ENCODE measurements at places on chromosomes 4 and X. TPM values are rescaled to one million over a fixed set of nuclear protein-coding genes. Genes with fewer than 3 reads are reported as not detected.
A peak's percentile ranks its signal among the peaks of the same experiment; 100 is the strongest.

The FOXP3 gene
- polyA plus RNA-seq, result not detected

The RS1 gene
- 0.08 TPM for polyA plus RNA-seq

The PPP2R2C gene
- not detected for polyA plus RNA-seq

The SLC34A2 gene
- not detected for polyA plus RNA-seq

The OCIAD2 gene
- polyA plus RNA-seq, result 3.1 TPM

The STPG2 gene
- not detected for polyA plus RNA-seq

The BMPR1B gene
- polyA plus RNA-seq, result not detected

The IRS4 gene
- polyA plus RNA-seq, result not detected

The AWAT2 gene
- not detected for polyA plus RNA-seq

DNA sequence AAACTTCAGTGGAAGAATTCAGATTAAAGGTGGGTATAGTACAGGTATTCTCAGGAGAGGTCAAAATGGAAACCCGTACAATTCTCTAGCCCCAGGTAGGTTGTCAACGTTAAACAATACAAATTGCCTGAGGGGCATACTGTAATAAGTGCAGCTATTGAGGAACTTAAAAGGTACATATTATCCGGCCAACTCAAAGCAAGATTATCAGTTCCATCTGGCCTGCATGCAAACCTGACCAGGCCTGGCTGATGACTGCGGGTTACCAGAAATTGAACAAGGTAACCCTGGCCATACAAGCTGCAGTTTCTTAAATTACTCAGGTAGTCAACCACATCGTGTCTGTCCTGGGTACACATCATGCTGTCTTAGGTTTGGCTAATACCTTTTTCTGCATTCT is 12.3 kb upstream of the ZNF630 start:
- no peaks in the 10 kb centered on the region for H3K27me3 ChIP-seq
- H3K4me1 ChIP-seq, result peaks cover 3% of the 10 kb centered on the region
- H3K4me3 ChIP-seq, result no peak overlapping the region
- no peaks in the 10 kb centered on the region for H3K36me3 ChIP-seq

- no peak overlapping the region for H3K27ac ChIP-seq
- no peak overlapping the region for H3K4me3 ChIP-seq
Measured at GRCh38 chr4:16694884-16695276, 203.6 kb downstream of the LDB2 start.

- H3K27me3 ChIP-seq, result no peaks in the 10 kb centered on the region
- peaks cover 35% of the 10 kb centered on the region for H3K4me1 ChIP-seq
- DNase-seq, result no peak
- H3K4me3 ChIP-seq, result no peak overlapping the region
- no peak overlapping the region for H3K27ac ChIP-seq
- H3K36me3 ChIP-seq, result peaks cover 58% of the 10 kb centered on the region
Measured at GRCh38 chr4:3527914-3528876, 4.0 kb downstream of the LRPAP1 start.

GRCh38 chrX:8755116-8755515 is 23.2 kb upstream of the ANOS1 start:
- no peak for DNase-seq
- H3K27me3 ChIP-seq, result no peaks in the 10 kb centered on the region

DNA sequence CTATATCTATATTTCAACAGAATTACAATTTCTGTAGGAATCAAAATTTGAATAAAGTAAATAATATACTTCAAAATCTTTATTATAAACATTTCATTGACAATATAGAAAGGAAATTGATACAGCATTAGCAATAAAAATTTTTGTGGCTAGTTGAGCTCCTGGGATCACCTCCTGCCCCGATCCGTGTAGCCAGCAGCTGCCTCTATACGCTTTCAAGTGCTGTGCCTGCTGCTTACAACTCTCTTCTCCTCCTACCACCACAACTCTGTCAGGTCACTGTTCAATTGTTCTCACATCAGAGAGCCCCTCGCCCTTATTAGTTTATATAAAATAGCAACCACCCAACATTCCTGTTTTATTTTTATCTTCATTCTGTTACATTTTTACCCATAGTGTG is 27.6 kb downstream of the INPP4B start:
- no peaks in the 10 kb centered on the region for H3K27me3 ChIP-seq
- H3K4me3 ChIP-seq, result no peak overlapping the region
- no peaks in the 10 kb centered on the region for H3K36me3 ChIP-seq
- no peak for DNase-seq
- H3K27ac ChIP-seq, result no peak overlapping the region

GRCh38 chr4:173500841-173501591 is 29.0 kb downstream of the HAND2 start:
- H3K27me3 ChIP-seq, result peaks cover 47% of the 10 kb centered on the region
- H3K27ac ChIP-seq, result peak overlapping the region; percentile 53
- peak overlapping the region; percentile 77 for H3K4me3 ChIP-seq
- no peaks in the 10 kb centered on the region for H3K36me3 ChIP-seq
- H3K4me1 ChIP-seq, result peaks cover 50% of the 10 kb centered on the region

DNA sequence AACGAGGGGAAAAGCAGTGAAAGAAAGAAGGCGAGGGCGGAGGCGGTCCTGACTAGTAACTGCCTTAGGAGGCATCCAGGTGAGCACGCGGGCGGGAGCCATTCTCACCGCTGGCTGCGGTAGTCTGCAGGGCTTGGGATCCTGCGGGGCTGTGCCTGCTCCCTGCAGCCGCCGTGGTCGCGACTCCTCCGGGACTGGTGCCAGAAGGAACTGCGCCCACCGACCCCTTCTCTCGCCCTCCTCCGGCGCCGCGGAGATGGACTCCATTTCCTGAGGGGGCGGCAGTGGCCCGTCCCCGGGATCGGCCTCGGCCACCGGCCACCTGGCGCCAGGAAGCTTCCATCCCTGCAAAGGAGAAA is 543 bp downstream of the NFXL1 start:
- peaks cover 17% of the 10 kb centered on the region for H3K4me1 ChIP-seq
- no peaks in the 10 kb centered on the region for H3K27me3 ChIP-seq
- peak overlapping the region; percentile 89 for H3K27ac ChIP-seq
- peak overlapping the region; percentile 67 for H3K4me3 ChIP-seq

GRCh38 chrX:108439961-108440696 is 491 bp downstream of the COL4A5 start:
- H3K27ac ChIP-seq, result no peak overlapping the region
- no peak for DNase-seq
- H3K4me1 ChIP-seq, result no peaks in the 10 kb centered on the region
- H3K4me3 ChIP-seq, result no peak overlapping the region
- H3K36me3 ChIP-seq, result no peaks in the 10 kb centered on the region

DNA sequence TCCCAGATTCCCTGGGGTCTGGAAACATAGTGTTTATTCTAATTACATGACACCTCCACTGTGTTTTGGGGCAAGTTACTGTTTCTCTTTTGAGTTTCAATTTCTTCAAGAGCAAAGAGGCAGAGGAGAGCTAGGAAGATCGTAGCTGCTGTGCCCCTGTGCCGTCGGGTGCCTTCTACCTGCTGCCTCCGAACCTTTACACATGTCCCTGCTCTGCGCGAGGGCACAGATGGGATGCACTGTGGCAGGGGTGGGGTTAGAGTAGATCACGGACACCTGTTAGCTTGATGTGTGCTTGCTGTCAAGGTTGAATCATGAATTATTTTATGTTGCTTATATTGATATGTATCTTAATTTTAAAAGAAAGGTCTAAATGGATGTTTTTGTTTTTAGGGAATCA is 71.1 kb upstream of the MSANTD1 start:
- H3K36me3 ChIP-seq, result peaks cover 98% of the 10 kb centered on the region
- no peaks in the 10 kb centered on the region for H3K4me1 ChIP-seq
- H3K27me3 ChIP-seq, result no peaks in the 10 kb centered on the region

- no peaks in the 10 kb centered on the region for H3K36me3 ChIP-seq
- DNase-seq, result peak; percentile 66
- no peaks in the 10 kb centered on the region for H3K27me3 ChIP-seq
- peak overlapping the region; percentile 46 for H3K4me3 ChIP-seq
- H3K27ac ChIP-seq, result peak overlapping the region; percentile 34
Measured at GRCh38 chrX:131830400-131831184, 192.5 kb upstream of the STK26 start.

- H3K27me3 ChIP-seq, result no peaks in the 10 kb centered on the region
- H3K27ac ChIP-seq, result no peak overlapping the region
- H3K4me1 ChIP-seq, result no peaks in the 10 kb centered on the region
Measured at GRCh38 chr4:186825069-186825468, 101.4 kb upstream of the FAT1 start.

DNA sequence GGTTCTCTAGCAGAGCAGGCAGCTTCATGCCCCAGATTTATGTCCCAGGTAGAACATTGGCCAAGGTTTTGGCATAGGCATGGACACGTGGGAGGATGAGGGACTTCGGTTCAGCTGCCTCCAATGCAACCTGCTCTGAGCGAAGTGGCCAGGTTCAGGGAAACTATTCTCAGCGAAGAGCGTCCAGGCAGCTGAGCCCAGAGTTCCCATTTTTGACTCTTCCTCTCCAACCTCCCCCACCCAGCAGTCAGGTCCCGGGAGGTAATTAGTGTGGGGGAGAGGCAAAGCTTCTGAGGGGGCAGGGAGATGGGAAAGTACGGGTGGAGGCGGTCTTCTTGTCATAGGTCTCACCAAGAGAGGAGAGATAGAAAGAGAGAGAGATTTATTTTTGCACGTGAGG is 1.0 kb downstream of the GABRA4 start:
- no peaks in the 10 kb centered on the region for H3K36me3 ChIP-seq
- no peak overlapping the region for H3K27ac ChIP-seq
- H3K4me1 ChIP-seq, result peaks cover 28% of the 10 kb centered on the region
- H3K27me3 ChIP-seq, result peaks cover 64% of the 10 kb centered on the region
- H3K4me3 ChIP-seq, result no peak overlapping the region

DNA sequence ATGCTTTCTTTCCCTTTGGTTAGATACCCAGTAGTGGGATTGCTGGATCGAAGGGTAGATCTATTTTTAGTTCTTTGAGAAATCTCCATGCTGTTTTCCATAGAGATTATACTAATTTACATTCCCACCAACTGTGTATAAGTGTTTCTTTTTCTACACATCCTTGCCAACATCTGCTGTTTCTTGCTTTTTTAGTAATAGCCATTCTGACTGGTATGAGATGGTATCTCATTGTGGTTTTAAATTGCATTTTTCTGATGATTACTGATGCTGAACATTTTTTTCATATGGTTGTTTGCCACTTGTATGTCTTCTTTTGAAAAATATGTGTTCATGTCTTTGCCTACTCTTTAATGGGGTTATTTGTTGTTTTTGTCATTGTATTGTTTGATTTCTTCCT is 6.6 kb upstream of the AGA start:
- no peak overlapping the region for H3K27ac ChIP-seq
- H3K4me1 ChIP-seq, result peaks cover 6% of the 10 kb centered on the region
- no peaks in the 10 kb centered on the region for H3K36me3 ChIP-seq

GRCh38 chr4:9904976-9905587 is 116.2 kb downstream of the SLC2A9 start:
- no peak overlapping the region for H3K27ac ChIP-seq
- peaks cover 65% of the 10 kb centered on the region for H3K36me3 ChIP-seq
- no peak for DNase-seq

DNA sequence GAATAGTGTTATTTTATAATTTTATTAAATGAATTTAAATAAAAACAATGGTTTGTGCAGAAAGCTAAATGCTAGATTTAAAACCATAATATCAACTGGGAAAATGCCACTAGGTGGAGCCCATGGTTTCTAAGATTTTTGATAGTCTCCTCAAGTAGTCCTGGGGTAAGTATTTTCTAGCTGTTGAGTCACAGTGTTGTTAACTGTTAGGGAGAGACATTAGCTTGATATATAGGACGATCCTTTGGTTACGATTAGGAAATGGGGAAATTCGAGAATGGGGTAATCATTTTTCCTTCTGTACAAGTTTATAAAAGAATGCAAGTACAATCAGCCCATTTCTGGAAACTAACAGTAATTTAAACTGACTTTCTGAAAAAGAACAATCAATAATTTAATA is 378.4 kb downstream of the ANKRD50 start:
- H3K4me1 ChIP-seq, result peaks cover 3% of the 10 kb centered on the region
- H3K36me3 ChIP-seq, result no peaks in the 10 kb centered on the region
- no peak overlapping the region for H3K27ac ChIP-seq
- H3K4me3 ChIP-seq, result no peak overlapping the region
- H3K27me3 ChIP-seq, result no peaks in the 10 kb centered on the region
- no peak for DNase-seq

GRCh38 chr4:100420571-100420970 is 97.3 kb downstream of the EMCN start:
- H3K36me3 ChIP-seq, result no peaks in the 10 kb centered on the region
- H3K4me3 ChIP-seq, result no peak overlapping the region
- H3K27ac ChIP-seq, result no peak overlapping the region
- no peak for DNase-seq
- H3K27me3 ChIP-seq, result no peaks in the 10 kb centered on the region

- H3K27me3 ChIP-seq, result no peaks in the 10 kb centered on the region
- DNase-seq, result no peak
- peaks cover 36% of the 10 kb centered on the region for H3K4me1 ChIP-seq
Measured at GRCh38 chr4:184399512-184399908, 74.8 kb downstream of the IRF2 start.

DNA sequence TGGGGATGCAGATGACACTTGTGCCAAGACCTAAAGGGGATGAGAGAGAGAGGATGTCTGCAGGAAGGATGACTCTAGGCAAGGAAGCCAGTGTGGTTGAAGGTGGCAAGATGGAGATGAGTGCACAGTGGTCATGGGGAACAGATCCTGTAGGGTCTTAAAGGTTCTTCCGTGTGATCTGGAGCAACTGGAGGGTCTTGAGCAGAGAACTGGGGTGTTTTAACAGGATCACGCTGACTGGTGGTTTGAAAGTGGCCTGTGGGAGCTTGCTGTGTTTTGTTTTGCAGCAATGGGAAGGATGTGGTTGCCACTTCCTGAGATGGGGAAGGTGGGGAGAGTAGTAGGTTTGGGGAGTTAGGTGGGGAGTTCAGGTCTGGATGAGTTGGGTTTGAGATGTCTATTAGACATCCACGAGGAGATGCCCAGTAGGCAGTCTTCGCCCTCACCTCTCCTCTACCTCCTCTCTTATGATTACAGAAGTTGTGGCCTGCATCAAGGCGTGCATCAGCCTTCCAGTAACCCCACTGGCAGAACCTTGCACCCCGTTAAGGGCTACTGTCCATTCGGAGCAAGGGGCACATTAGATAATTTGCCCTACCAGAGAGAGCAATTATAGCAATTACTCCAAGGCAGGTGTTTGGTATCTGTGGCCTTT is 1.4 kb upstream of the STBD1 start:
- no peaks in the 10 kb centered on the region for H3K27me3 ChIP-seq
- peak overlapping the region; percentile 75 for H3K27ac ChIP-seq
- DNase-seq, result no peak
- H3K36me3 ChIP-seq, result peaks cover 3% of the 10 kb centered on the region

DNA sequence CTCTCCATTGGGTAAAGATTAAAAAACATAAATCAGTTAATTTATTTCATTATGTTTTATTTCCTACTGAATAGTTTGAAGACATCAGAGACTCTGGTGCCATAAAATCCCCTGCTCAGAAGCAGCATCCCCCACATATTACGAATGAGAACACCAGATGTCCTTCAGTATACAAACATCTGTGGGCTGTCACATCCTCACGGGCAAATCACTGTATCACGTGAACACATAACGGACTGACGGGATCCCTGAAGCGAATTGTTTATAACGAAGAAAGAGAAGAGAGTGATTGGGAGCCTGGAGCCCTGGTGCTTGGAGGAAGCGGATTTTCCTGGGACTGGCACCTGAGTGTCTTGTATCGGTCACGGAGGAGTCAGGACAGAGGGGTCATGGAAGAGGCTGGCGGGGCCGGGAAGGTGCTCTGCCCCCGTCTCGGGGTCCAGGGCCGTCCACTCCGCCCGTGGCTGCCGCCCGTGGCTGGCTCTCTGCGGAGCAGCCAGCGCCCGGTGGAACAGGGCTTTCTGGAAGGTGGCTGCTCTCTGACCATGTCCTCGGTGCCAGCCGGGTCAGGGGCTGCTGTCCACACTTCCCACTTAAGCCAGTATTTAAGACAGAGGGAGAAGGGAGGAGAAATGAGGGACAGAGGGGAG is 452.7 kb upstream of the FAT1 start:
- no peaks in the 10 kb centered on the region for H3K27me3 ChIP-seq
- DNase-seq, result no peak
- H3K27ac ChIP-seq, result no peak overlapping the region
- H3K4me3 ChIP-seq, result no peak overlapping the region

GRCh38 chrX:48904626-48905025 is 6.8 kb downstream of the SLC35A2 start:
- peaks cover 34% of the 10 kb centered on the region for H3K36me3 ChIP-seq
- DNase-seq, result no peak
- no peaks in the 10 kb centered on the region for H3K27me3 ChIP-seq

All from CD14-positive monocyte (primary cell).